ENCODE measurements at places on chromosomes 1 and 21.
A peak's percentile ranks its signal among the peaks of the same experiment; 100 is the strongest.

GRCh38 chr1:1623631-1624442 is 8.1 kb upstream of the MMP23B start:
- DNase-seq: no peak

DNA sequence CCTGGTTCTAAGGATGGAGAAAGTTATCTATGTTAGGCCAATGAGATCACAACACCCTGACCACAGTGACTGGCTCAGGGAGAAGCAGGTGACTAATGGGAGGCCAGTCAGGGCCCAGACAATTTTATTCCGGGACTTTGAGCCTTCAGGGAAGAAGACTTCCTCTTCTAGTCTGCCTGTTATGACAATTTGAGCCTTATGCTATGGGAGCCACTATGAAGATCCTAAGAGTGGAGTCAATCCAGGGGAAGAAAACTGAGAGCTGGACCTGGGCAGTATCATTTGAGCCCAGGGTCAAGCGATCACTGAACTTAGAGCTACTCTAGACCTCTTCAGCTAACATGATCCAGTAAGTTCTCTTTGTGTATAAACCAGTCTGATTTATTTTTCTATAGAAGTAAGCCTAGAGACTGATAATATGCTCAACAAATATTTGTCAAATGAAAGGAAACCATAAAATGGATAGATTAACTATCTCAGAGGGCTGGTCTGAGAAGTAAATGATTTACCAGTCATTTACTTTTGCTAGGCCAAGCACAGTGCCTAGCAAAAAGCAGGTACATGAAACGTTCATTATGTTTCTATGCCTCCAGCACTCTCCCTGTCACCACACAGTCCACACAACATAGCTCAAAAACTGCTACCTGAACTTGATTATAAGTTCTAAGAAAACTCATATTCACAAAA is 4.2 kb upstream of the C1orf141 start:
- no peak for DNase-seq

DNA sequence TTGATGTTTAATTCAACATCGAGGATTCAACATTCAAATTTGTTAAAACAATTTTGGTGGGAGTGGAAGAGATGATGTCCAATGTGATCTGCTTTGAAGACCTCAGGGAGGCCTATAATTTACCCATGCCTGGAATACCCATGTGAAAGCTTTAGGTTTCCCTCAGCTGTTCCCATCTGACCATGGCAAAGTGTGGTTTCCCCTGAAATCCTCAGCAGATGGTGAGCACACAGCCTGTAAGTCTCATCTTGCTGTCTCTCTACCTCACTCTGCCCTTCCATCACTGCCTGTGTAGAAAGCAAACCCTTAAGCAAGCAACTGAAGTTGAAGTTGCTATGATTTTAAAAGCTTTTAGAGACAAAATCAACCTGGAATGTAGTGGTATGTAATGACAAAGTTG is 80.1 kb upstream of the ATF3 start:
- DNase-seq: no peak

GRCh38 chr1:54475357-54475881 is 69.2 kb upstream of the SSBP3 start:
- peak; percentile 29 for DNase-seq

All from activated CD4-positive, alpha-beta T cell treated with anti-CD3 and anti-CD28 coated beads for 1 hour (primary cell).